ENCODE measurements at places on chromosomes 1 and 21.

- peak; percentile 45 for DNase-seq
These were observed 387.8 kb upstream of the LYPLAL1 start for GRCh38 chr1:218785928-218786327.

DNA sequence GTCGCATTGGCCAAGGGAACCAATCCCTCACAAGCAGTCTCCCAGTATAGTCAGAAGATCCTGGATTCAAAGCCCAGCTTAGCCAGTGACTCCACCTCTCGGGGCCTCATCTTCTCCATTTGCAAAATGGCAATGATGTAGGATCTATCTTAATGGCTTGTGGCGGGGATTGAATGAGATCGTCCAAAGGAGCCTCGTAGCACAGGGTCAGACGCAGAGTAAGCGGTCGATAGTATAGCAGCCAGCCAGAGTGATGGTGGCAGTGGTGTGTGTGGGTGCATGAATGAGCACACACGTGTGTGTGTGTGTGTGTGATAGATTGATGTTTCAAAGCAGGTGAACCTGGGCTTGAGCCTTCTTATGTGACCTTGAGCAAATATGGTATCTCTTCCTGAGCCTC is 79.8 kb upstream of the WNT4 start:
- DNase-seq = no peak

- DNase-seq = no peak
These were observed 10.8 kb downstream of the S1PR1 start for GRCh38 chr1:101247404-101248287.

DNA sequence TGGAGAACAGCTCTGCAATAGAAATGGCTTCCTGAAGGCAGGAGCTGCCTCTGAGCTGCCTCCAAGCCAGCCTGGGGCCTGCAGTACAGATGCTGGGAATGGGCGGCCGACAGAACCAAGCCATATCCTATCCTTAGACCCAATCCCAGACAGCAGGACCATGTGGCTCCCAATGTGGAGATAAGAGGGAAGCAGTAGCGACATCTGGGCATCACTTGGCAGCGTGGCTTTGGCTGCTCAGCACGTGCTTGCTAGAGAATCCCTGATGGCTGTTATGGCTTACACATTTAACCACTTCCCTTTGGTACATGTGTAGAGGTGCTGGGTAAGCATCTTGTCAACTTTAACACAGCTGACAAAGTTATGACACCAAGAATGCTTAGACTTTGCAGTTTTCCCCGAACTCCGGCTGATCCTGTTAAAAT is 87.7 kb downstream of the MAN1C1 start:
- peak; percentile 50 for DNase-seq

DNA sequence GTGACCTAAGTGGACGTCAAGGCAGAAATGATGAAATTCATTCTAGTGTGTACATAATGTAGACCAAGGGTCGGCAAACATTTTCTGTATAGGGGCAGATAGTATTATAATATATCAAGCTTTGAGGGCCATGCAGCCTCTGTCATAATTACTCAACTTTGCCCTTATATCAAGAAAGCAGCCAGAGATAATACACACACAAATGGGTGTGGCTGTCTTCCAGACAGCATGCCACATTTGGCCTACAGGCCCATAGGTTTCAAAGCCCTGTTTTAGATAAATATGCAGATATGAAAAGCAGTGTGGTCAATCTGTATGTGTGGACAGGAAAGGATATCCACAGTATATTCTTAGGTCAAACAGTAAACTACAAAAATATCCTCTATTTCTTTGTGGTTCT is 320.1 kb upstream of the FMN2 start:
- DNase-seq = no peak

- DNase-seq = no peak
These were observed 114.7 kb upstream of the SERBP1 start for GRCh38 chr1:67544921-67545320.

DNA sequence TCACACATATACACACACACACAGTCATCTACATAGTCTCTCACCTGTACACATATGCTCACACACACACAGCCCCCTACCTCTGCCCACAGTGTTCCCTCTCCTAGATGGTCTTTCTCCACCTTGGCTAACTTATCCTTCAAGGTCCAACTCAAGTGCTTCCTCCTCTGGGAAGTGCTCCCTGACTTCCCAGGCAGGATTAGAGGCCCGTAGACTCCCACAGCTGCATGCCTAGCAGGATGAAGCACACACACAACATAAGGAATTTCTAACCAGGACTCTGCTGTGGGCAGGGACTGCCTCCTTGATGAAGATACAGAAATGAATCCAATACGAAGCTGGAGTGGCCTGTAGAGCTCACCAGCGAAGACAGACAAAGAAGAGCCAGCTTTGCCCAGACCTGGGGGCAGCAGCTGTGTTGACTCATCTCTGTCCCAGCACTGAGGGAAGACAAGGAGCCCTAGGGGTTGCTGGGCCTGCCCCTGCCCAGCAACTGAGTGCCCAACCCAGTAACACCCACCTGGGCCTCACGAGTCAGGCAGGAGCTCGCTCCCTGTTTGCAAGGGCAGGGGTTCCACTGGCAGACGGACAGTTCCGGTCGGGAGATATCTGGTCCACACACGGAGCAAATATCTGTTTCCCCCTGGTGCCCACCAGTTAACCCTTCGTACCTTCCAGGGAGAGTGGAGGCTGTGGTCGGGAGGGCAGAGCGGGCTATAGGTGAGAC is 100.8 kb downstream of the DMRTB1 start:
- DNase-seq = peak; percentile 8

DNA sequence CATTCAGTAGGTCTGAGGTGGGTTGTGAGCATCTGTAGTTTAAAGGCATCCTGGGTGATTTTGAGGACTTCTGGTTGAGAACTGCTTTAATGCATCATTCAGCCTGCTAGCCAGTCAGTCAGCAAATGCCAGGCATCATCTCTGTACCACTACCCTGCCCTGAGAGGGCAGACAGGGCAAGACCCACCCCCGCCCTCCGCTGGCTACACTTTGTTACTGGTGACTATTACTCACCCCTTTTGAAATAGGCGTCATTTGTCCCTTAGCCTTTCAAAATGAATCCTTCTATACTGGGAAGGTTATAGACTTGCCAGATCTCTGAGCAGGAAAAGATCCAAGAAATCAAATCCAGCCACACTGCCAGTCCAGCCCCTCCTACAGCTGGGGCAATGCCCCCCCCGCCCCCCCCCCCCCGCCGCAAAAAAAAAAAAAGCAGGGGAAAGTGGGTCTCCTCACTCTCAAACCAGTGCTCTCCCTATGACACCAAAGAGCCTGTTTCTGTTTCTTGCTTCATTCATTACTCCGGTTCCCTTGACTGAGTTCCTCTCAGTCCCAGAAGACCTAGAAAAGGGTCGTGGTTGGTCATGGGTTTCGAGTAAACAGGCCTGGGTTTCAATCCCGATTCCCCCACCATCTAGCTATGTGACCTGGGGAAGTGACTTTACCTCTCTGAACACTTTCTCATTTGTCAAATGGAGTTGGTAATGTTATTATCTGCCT is 4.4 kb downstream of the SELENON start:
- no peak for DNase-seq

GRCh38 chr1:2642131-2642559 is 9.3 kb upstream of the MMEL1 start:
- no peak for DNase-seq

- DNase-seq = no peak
These were observed 485.9 kb downstream of the OMA1 start for GRCh38 chr1:58060559-58061170.

DNA sequence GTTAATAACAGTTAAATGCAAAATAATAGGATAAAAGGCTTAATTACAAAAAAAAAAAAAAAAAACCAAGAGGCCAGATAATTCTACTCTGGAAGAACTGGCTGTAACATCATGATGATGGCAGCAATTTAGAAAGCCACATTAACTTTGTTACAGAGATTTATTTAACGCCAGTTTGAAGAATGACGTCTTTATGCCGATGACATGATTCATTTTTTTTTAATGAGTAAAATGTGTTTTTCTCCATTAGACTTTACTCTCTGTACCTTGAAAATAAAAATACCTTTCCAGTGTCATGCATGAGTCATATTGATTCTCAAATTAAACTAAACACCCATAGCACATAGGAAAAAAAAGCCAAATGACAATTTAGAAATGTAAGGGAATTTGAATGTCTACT is 226.1 kb downstream of the RGS7 start:
- DNase-seq = no peak

GRCh38 chr1:190619724-190620123 is 142.1 kb upstream of the BRINP3 start:
- DNase-seq = no peak

GRCh38 chr1:217524787-217525520 is 105.9 kb downstream of the GPATCH2 start:
- no peak for DNase-seq

DNA sequence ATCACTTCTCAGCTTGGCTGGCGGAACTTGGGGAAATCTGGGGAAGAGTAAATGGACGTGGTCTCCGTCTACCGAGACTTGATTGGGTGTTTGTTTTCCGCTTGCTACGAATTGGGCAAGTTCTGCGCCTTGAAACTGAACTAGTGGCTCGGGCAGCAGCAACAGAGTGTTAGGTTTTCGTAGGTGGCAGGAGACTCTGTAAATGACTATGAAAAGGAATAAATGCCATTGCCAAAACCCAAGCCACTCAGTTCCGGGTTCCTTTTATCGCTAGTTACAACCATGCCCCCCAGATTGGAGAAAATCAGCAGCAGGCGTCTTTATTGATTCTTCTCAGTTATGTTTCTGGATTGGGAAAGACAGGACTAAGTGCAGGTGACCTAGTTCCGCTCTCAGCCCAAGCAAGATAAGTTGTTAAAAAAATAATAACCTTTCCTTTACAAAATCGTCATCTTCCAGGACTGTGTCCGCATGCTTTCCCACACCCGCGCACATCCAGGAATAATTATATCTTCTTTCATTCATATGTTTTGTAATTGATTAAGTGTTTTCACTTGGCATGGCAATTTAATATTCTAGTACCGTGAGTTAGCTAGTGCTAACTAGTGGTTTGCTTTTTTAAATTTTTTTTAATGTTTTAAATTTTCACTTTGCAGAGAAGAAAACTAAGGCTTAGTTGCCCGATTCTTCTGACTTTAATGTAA is 3.4 kb downstream of the LHX9 start:
- no peak for DNase-seq

GRCh38 chr1:212699625-212700222 is at the start of gene BATF3:
Gene BATF3, minus strand, starts transcription at chr1:212699840. Its CDS starts 78 bp downstream, at chr1:212699762.
- peak; percentile 44 for DNase-seq

DNA sequence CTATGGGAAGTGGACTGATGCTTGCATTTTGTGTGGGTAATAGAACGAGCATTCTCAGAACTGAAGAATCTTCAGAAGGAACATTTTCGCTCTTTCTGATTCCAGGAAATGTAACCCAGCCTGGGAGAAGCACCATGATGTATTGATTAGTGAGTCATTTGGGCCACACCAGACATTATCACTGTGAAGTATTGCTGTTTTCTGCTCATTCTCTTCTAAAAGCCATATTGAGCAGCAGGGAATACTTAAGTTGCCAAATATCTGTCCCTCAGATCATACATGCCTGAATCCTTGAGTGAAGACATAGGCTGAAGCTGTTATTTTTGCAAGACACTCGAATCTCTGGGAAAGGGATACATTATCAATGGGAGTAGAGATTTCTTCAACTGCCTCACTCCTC is 213.1 kb downstream of the PCP4 start:
- no peak for DNase-seq

GRCh38 chr1:1783320-1783719 is 5.0 kb upstream of the NADK start:
- DNase-seq = no peak

DNA sequence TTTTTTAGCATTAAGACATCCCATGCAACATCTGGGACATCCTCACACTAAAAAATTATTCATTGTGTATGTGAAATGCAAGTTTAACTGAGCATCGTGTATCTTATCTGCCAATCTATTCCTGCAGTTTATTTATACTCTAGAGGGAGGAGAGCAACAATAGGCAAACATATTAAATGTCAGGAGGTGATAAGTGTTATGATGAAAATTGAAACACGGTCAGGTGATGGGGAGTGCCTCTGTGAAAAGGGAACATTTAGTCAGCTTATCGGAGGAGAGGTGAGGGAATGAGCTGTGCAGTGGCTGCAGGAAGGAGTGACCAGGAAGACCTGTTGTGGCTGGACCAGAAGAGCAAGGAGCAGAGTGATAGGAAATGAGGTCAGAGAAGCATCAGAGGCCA is 775 bp upstream of the EFCAB14 start:
- DNase-seq = no peak

DNA sequence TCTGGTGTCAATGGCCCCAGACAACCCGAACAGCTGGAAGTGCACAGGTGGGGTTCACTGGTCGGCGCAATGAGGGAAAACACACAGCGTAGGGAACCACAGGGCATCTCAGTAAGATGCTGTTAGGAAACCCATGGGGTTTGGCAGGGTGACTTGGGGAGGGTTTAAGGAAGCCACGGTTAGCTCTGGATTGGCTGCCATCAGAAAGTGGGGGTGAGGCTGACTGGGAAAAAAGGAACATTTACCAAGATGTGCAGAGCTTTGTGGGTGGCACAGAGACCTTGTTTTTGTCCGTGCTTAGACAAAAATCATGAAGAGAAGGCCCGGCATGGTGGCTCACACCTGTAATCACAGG is 11.0 kb downstream of the ALDH4A1 start:
- no peak for DNase-seq

DNA sequence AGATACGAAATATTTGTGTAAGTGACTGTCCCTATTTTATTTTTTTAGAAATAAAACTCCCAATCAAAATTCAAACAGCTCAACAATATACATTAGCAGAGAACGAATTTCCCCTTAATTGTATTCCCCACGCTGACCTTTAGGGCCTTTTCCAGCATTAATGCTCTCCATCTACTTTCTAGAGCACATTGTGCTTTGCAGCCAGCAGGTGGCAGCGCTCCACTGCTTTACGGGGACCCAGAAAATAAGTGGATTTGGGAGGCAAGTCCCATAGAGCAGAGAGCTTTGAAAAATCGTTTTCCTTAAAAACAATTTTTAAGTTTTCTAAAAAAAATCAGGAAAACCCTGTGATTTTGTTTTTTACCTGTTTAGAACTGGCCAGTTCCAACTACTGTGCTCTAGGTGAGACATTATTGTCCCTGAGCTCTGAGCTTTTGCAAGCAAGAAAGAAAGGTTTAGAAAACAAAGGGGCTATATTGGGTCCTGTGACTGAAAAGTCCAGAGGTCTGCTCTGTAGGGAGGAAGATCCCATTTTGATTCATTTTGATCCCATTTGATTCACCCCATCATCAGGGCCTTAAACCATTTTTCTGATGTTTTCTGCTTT is 144.4 kb upstream of the ZNF644 start:
- DNase-seq = peak; percentile 67

DNA sequence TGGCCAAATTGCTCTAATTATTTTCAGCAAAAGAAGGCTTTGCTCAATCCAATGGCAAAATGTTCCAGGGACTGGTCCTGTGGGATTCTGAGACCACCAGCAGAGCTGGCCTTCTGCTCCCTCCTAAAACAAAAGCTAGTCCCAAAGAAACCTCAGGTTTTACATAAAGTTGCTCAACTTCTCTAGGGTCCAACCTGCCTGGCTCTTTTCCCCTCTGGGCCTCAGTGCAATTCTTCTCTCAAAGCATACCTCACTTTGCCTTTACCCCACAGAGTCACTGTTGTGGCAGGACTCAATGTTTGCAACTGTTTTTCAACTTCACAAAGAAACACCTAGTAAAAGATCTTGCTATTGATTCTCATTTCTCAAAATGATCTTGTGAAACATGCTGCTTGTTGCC is 39.8 kb downstream of the TBX15 start:
- no peak for DNase-seq
